ENCODE measurements at places on chromosomes 12 and 14.
A peak's percentile ranks its signal among the peaks of the same experiment; 100 is the strongest.

DNA sequence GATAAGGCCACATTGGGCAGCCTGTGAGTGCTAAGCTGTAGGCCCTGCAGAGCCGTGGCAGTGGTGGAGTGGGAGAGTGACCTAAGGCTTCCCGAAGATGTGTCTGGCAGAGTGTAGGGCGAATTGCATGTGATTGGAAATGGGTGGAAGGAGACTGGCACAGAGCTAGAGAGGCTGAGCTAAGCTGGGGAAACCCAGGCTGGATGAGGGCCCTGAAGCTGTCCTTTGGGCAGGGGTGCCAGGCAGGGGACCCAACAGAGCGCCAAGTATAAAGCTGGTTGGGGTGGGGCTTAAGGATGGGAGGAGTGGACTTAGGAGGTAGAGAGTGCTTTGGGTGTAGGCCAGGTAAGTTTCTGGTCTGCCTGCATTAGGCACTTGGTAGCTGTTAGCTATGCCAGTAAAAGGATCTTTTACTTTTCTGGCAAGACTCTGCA is 47.9 kb downstream of the WDR20 start:
- no peak for DNase-seq

DNA sequence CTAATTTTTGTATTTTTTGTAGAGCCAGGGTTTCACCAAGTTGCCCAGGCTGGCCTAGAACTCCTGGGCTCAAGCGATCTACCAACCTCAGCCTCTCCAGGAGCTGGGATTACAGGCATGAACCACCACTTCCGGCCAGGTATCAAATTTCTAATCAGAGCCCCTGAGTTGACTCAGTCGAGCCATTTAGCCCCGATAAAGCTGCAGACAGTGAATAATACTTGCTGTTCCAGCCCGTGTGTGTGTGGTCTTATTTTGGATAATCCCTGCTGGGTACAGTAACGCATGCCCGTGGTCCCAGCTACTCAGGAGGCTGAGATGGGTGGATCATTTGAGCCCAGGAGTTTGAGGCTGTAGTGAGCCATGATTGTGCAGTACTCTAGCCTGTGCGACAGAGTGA is 57.0 kb downstream of the TEAD4 start:
- no peak for DNase-seq

DNA sequence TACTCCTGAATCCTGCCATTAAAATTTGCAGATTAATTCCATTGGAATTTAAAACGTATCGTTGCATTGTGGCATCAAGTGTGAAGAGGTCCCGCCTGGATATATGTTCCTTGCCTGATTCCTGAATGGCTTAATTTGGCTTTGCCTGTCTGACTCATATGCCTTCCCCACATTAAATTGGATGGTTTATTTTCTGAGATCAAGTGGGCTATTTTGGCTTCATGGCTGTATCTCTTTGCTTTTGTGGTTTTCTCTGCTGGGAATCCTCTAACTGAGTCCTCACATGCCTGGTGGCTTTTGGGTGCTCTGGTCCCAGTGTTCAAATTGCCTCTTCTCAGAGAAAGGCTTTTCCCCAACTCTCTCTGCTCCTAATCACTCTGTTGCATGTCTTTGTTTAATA is 127.9 kb upstream of the DYRK2 start:
- DNase-seq, result no peak

GRCh38 chr14:69647213-69647612 is 35.8 kb downstream of the SUSD6 start:
- no peak for DNase-seq

- DNase-seq, result no peak
These were observed 106.4 kb downstream of the GPR135 start for GRCh38 chr14:59358784-59359183.

GRCh38 chr14:83847102-83847501 is 1682.8 kb upstream of the FLRT2 start:
- DNase-seq, result no peak

- DNase-seq, result no peak
These were observed 79.1 kb upstream of the ST8SIA1 start for GRCh38 chr12:22413592-22413991.

DNA sequence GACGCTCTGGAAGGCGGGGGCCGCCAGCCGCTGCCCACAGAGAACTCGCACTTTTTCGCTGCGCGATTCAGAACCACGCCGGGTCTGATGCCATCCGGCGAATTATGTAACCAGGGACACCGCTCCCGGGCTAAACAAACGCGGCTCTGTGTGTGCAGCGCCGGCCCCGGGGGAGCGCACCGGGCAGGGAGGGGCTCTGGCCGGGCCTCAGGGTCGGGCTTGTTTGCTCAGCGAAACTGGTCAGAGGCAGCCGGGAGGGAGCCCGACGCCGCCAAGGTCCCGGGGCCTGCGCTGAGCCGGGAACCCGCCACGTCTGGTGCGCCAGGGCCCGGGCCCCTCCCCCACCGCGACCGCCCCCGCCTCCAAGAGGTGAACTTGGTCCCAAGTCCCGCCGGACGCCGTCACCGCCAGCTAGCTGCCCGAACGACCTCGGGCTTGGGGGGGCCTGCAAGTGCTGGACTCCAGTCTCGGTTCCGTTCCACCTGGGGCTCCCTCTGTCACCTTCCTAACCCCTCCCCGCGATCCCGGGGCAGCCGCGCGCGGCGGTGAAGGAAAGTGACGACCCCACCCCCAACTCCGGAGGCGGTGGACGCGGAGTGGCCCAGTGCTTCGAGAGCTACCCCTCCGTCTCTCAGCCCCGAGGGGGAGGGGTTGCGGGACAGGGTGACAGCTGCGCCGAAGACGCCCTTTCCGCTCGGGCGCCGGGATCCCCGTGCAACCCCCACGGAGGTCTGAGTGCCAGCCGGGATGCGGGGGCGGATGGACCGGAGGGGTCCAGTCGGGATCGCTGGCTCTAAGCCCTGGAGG is 848 bp downstream of the CTDSP2 start:
- DNase-seq, result no peak

DNA sequence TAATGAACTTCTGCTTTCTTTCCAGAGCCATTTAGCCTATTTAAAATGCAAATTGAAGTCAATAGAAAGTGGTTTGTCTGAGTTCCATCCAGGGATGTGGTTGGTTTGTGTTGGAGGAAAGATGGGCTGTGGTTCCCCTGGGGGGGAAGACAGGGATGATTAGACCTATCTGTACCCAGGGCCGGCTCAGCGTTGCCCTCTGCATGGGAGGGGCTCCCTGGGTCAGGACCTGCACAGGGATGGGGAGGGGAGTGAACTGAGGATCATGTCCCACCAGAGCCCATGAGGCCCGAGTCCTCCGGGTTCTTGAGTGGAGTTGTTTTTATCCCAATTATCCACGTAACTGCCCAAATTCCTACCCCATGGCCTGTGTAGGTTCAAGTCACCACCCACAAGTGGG is 76.9 kb upstream of the SFSWAP start:
- no peak for DNase-seq

DNA sequence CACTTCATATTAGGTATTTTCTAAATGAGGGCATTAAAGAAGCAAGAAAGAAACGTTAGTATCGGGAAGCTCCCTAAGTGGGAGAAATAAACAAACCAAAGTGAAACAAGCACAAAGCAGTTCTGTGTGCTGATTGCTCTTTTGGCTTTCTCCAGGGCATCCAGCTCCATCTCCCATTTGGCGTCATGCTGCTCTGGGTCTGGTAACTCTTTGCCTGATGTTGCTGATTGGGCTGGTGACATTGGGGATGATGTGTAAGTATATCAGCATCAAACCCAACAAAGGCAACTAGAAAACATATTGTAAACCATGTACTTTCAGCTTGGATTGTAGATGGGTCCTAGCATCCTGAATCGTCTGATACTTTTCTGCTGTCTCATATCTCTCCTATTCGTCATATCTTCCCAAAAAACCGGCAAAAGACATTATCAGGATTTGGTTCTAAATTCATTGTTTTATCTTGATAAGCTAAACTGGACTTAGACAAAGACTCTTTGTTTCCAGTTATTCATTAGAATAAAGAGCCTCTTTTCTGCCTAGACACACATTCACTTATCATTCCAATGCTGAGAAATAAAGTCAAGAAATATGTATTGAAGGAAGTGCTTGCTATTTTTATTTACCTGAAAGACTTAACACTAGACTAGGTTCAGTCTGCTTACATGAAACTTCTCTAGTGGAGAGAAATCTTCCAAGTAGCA is 2.4 kb downstream of the CLEC12B start:
- DNase-seq, result no peak

GRCh38 chr12:123050913-123051312 is 70.4 kb downstream of the ARL6IP4 start:
- no peak for DNase-seq

DNA sequence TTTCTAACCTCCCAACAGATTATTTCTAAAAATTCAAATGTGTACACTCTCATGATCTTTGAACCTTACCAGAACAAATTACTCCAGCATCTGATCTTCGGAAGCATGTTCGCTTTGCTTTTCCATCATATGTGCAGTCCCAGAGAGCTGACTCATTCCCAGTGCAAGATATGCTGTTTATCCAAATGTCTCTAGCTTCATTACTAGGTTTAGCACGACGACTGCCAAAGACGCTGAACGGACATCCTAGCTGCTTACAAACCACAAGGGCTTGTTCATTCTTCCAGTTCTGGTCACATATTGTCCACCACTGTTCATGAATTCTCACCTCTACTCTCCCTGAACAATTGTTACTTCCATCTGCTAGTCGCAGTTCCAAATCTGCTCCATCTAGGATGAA is 40.5 kb downstream of the CD163L1 start:
- DNase-seq, result no peak

DNA sequence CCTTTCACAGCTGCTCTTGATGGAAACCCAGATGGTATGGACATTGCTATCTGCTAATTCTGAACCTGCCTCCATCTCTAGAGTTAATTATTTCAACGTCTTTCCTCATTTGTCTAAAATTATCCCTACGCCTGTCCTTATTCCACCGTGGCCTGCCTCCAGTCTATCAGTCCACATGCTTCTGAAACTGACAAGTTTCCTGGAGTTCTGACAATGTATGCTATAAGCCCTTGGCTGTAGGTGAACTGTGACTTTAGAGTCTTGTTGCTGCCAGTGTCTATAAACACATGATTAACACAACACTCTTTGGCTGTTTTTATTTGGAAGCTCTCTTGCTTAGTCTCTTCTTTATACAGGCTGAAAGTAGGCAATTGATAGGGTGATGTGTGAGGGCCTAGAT is 1052.9 kb downstream of the TMTC2 start:
- DNase-seq, result no peak

DNA sequence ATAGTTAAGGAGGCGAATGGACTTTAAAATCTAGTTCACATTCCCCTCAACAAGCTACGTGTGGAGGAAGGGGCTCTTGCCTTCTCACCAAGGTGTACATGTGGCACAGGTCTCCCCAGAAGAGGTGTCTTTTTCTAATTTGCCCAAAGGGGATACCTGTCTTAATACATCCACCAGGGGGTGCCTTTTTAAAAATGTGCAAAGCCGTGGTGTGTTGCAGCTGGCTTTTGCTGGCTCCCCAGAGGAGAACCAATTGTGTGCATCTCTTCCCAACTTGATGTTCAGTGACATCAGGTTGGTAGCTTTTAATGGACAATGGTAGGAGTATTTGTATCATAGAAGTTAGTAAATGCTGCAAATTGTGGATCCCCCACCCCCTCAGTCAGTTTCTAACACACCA is 33.8 kb downstream of the CREBL2 start:
- DNase-seq, result peak; percentile 44

- DNase-seq, result peak; percentile 84
These were observed 11.1 kb upstream of the DPF3 start for GRCh38 chr14:72904840-72905561.

DNA sequence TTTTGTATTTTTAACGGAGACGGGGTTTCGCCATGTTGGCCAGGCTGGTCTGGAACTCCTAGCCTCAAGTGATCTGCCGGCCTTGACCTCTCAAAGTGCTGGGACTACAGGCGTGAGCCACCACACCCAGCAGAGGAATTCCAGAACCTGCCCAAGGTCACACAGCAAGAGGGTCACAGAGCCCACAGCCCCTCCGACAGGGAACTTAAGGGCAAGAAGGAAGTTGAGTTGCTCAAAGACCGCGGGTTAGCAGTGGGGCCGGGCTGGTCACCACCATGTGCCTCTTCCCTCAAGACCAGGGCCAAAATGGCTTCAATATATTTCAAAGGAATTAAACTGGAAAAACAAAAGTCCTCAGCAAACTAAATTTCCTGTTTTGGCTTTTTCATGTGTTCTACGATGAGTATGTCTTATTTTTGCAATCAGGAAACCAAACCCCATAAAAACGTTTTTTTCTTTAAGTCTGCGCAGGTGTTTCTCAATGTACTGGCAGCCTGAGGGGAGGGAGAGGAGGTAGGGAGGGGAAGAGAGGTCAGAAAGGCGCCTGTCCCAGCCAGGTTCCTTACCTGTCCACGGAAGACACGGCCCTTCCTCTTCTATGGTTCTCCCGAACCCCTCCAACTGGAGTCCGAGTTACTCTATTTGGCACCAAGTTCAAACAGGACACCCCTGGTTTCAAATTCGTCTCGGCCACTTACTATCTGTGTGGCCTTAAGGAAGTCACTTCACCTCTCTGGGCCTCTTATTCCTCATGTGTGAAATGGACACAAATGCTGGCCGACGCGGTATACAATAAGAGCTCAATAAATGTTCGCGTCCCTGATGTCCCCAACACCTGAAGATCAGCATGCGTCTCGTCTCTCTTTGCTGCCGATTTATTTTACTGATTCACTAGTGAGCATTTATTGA is 778 bp downstream of the SLC8B1 start:
- DNase-seq, result peak; percentile 39

DNA sequence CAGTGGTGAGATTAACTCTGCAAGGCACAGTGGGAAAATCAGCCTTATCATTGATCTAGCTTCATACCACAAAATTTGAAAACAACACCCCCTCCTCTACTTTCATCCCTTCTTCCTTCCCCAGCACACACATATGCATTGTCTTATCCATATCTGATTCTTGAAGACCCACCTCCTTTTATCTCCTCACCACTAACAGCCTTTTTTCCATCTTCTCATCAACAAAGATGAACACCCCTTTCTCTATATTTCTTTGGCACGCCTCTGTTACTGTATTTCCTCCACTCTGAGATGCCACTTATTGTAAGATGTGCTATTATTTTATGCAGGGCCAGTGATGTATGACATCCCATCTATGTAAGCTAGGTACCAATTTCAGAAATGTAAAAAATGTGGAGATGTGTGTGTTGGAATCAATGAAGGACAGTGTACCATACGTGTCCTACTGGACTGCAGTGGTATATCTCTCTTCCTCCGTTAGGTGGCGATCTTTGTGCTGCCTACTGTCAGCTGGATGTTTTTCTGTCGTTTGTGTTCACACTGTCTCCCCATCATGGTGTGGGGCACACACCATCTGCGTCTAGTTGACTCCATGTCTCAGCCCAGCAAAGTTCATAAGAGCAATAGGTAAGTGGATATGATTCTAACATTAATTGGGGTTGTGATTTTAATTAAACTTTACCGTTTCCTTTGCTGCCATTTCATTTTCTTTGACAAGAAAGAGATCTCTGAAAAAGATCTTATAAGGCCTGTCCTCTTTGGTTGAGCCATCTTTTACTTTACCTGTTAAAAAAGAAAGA is 24.0 kb downstream of the CCDC38 start:
- DNase-seq, result peak; percentile 45

GRCh38 chr14:48250575-48250974 is 575.2 kb upstream of the MDGA2 start:
- no peak for DNase-seq

GRCh38 chr12:61422786-61423185 is 837.4 kb upstream of the USP15 start:
- no peak for DNase-seq

GRCh38 chr12:124582108-124582424 is 14.7 kb upstream of the NCOR2 start:
- no peak for DNase-seq

- peak; percentile 6 for DNase-seq
These were observed 211.6 kb downstream of the SLC6A15 start for GRCh38 chr12:84701041-84701440.

Measured in fibroblast of villous mesenchyme (primary cell).